ENCODE measurements at places on chromosomes 7 and 10.

- no peak for DNase-seq
These were observed 21.8 kb downstream of the DPYSL4 start for GRCh38 chr10:132208462-132209050.

- DNase-seq = no peak
These were observed 201.2 kb downstream of the KCNMA1 start for GRCh38 chr10:77436257-77436975.

GRCh38 chr10:103640436-103641181 is 147.1 kb downstream of the NEURL1 start:
- no peak for DNase-seq

GRCh38 chr7:154931906-154932305 is 71.0 kb downstream of the PAXIP1 start:
- no peak for DNase-seq

GRCh38 chr7:128827248-128827958 is 2.8 kb upstream of the FLNC start:
- no peak for DNase-seq

DNA sequence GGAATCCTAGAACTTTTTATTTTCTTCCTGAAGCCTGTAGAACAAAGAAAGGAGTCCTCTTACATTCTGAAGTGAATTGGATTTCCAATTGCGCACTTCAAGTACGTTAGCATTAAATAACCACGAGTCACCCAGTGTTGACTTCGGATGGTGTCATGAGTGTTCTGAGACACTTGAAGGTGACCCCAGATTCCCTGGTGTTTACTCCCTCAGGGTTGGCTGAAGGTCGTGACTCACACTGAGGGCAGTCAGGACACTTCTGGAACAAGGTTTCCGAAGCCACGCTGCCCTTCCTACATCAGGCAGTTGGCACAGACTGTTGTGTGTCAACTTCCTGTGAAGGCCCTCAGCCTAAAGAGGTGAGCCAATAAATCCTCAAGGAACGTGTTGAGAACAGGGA is 186.6 kb upstream of the CELF2 start:
- DNase-seq = no peak

DNA sequence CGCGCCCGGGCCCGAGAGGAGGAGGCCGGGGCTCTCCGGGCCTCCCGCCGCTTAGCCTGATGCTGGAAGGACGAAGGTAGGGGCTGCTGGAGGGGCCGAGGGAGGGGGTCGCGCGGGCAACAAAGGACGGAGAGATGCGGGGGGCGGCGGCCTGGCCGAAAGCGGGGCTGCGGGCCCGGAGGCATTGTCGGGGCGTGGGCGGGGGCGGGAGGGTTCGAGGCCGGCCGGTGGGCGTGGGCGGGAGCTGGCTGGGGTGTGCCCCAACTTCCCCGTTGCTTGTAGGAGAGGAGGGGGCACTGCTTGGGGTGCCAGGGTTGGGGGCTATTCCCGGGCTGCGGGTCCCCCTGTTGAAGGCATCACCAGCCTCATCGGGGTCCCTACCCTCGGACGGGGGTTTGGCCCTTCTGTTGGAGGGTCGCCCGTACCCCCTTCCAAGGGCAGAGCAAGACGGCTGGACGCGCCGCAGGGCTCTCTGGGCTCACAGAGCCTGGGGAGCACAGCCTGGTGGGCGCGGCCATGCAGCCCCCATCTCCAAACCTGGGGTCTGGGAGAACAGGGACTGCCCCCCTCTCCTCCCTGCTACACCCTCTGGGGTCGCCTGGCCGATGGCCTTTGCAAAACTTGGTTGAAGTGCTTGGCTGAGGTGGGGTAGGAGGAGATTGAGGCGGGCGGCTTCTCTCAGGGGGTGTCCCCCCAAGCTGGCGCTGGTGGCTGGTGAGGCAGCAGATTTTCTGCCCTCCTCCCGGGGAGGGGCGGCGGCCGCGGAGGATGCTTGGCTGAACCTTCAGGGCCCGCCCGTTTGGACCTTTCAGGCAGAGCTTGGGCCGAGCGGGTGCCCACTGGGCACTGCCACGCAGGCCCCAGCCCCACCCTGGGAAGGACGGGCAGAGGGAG is 699 bp downstream of the CLIP2 start:
- DNase-seq = no peak

DNA sequence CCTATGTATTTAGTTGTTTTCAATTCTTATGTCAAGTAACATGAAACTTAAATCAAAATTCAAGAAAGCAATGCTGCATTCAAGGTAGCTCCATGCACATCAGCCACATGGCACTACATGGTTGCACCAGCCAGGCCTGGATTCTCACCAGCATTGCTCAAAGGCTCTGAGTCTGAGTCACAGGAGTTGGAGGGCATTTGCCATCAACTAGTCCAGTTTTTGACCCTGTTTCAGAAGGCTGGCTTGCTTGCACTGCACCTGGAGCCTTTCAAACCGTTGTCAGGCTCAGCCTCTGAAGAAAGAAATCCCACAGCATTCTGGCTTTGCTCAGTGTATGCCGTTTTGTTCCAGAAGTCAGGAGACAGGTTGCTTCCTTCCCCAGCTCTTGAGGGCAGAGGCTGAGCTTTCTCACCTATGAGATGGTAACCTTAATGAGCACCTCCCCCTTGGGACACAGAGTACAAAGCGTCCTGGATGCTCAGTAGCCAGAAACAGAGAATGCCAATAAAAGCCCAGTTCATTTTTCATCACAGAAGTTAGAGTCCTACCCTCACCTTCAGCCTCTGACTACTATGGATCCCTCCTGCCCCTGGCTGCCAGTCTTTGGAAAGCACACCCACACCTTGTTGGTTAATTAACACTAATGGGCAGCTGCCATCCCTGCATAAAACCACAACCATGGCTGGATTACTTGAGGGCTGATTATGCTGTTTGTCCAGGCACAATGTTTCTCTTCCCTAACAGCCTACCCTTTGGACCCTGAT is 288.4 kb upstream of the LRRTM3 start:
- no peak for DNase-seq

DNA sequence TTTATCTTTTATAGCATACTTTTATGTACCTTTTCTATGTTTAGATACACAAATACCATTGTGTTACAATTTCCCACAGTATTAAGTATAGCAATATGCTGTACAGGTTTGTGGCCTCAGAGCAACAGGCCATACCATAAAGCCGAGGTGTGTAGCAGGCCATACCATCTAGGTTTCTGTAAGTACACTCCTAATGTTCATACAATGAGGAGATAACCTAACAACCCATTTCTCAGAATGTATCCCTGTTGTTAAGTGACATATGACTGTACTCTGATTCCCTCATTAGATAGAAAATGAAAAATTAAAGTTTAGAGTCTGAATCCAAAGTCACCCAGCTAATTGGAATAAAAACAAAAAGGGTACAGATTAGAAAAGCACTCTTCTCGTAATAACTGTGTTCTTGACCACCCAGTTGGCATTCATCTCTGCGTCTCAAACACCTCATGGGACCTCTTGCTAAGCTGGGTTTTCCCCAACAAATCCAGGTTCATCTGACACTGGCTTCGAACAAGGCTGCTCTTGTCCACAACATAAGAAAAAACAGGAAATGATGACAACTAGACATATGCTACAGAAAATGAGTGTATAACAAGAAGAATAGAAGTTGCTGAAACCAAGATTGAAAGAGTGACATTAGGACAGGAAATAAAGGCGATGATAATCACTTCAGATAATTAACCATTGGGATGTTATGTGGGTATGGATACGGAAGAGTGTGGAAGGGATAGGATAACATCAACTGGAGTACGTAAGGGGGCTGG is 1.4 kb downstream of the NDUFB8 start:
- no peak for DNase-seq

GRCh38 chr7:44051611-44052220 is 7.2 kb downstream of the DBNL start:
- DNase-seq = no peak

GRCh38 chr7:138804618-138805017 is 6.6 kb upstream of the ATP6V0A4 start:
- no peak for DNase-seq

DNA sequence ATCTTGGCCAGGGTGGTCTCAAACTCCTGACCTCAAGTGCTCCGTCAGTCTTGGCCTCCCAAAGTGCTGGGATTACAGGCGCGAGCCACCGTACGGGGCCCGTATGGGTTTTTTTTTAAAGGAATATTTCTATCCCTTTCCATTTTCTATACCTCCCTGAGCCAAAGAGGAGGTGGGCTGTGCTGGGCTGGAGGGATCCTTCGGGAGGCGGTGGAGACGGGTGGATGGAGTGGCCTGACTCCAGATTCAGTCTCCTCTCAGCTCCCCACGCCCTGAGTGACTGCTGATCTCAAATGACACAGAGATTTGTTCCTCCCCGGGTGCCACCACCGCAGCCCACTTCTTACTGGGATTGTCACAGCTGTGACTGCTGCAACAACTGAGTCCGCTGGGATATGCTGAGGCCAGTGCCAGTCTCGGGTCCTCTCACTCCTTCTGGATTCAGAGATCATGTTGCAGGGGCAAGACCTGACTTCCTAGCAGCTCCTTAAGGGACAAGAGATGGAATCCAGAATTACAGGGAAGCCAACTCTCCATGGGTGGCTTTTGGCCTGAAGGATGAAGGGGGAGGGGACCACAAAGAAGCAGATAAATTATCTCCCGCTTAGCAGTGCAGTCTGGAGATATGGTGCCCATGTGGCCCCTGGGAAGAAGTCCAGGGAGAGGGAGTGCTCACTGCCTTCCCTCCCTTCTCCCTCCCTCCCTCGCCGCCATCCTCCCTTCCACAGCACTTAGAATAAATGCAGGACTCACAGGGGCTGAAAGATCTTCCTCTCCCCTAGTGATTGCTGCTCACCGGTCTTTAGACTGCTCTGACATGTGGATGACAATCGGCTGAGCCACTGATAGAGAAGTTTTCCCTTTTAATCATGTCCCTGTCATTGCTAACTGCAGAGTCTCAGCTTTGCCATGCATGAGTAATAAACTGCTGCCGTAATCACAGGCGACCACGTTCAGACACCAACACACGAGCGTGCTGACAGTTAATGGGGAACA is 14.3 kb downstream of the GALNT17 start:
- DNase-seq = no peak

DNA sequence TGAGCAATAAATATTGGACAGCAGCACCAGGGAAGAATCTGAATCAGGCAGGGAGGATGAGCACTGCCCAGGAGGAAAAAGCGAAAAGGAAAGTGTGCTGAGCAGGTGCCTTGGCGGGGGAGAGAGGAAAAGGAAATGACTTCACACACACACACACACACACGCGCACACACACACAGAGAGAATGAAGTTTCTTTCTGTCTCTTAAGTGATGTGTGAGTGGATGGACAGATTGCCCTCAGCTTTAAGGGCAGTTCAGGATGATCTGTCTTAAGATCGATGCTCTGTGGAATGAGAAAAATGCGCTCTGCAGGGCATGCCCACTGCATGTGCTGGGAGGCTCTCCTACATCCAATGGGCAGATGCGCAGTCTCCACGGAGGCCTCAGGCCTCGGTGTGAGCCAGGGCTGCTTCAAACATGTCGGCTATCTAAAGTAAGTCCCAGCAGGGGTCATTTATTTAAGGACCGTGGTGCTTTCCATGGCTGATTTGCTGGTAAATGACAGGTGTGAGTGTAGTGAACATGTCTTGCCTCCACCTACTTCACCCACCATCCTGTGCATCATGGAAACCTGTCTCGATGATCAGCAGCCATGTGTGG is 2.5 kb upstream of the ACBD5 start:
- no peak for DNase-seq

DNA sequence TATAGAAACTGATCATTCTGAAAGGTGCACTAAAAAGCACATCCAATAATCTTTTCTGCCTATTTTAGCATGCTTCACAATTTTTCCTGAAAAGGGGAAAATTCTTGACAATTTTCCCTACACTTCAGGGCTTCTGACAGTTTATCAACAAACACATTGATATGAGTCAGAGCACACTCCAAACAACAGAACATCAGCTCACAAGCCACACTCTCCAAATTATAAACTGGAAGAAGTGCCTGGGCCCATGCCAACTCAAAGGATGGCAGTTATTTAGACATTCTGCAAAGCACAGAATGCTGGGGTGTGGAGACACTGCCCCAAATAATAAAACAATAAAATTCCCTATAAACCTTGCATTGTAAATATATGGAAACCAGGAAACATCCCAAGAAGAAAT is 90.8 kb downstream of the ELAPOR2 start:
- DNase-seq = no peak

DNA sequence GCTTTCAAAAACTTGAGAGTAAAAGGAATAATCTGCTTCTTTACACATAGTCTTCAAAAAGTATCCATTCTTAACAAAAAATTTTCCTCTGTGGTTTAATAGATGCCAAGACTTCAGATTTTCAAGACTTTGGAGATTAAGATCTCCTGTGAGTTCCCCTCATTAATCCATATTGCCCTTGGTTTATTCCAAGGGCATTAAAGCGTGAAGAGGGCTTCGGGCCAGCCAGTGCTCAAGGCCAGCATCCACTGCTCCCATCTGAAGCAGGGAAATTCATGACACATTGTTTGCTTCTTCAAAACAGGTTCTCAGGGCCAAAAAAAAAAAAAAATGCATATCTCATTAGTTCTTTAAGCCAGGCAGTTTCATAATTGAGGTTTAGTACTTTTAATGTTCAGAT is 137.3 kb upstream of the RHOBTB1 start:
- DNase-seq = no peak

Data from stimulated activated CD8-positive, alpha-beta memory T cell treated with anti-CD3 and anti-CD28 coated beads, Interleukin-15, amount 100 ng/mL, for 48 hours (primary cell).